ENCODE measurements at places on chromosomes 4 and X. TPM values are rescaled to one million over a fixed set of nuclear protein-coding genes. Genes with fewer than 3 reads are reported as not detected.

DNA sequence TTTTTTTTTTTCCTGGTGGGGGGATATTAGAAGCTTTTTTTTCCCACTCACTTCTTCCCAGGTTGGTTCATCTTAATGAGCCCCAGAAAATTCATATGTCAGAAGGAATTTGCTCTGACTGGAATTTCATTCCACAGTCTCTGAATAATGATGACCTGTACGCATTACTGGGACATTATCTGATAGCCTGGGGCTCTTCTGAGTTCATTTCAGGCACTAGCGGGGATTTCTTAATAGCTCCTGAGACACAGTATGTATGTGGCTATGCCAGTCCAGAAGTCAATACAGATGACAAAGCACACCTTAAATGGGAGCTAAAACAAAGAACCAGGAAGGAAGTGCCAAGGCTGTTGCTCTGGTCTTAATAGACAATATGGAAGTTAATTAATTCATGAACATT is 295.2 kb upstream of the IGFBP7 start:
- no peaks in the 10 kb centered on the region for H3K36me3 ChIP-seq
- H3K27me3 ChIP-seq: no peaks in the 10 kb centered on the region
- no peak overlapping the region for H3K4me3 ChIP-seq
- H3K4me1 ChIP-seq: no peaks in the 10 kb centered on the region
- no peak overlapping the region for H3K27ac ChIP-seq

GDPD2 gene
- 0.11 TPM for total RNA-seq

ADH1C gene
- not detected for total RNA-seq

CYTL1 gene
- total RNA-seq: not detected

GRCh38 chrX:132610536-132610935 is 121.7 kb upstream of the MBNL3 start:
- no peaks in the 10 kb centered on the region for H3K36me3 ChIP-seq
- H3K27ac ChIP-seq: no peak overlapping the region
- H3K27me3 ChIP-seq: no peaks in the 10 kb centered on the region
- no peak for DNase-seq
- no peak overlapping the region for H3K4me3 ChIP-seq

DNA sequence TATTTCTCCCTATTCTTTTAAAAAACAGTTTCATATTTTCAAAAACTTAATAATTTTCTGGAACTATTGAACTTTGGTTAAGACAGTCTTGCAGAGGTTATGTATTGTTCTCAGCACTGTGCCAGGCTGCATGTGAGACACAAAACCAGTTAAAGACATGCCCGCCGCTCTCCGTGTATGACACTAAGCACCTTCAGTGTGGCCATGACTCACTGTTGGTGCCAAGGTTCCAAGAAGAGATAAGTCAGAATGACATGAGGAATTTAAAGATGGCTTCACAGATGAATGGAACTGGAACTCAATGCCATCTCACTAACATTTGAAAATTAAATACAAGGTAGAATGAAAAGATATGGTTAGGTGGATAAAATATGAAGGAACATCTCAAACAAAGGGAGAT is 525.5 kb upstream of the ZFP42 start:
- H3K4me3 ChIP-seq: no peak overlapping the region
- H3K36me3 ChIP-seq: no peaks in the 10 kb centered on the region
- H3K4me1 ChIP-seq: no peaks in the 10 kb centered on the region
- H3K27me3 ChIP-seq: no peaks in the 10 kb centered on the region

GABRB1 gene
- total RNA-seq: not detected

GRCh38 chrX:1546691-1547251 is 9.8 kb upstream of the P2RY8 start:
- peaks cover 6% of the 10 kb centered on the region for H3K36me3 ChIP-seq
- no peaks in the 10 kb centered on the region for H3K27me3 ChIP-seq
- no peak overlapping the region for H3K27ac ChIP-seq
- H3K4me1 ChIP-seq: peaks cover 21% of the 10 kb centered on the region
- no peak overlapping the region for H3K4me3 ChIP-seq

DNA sequence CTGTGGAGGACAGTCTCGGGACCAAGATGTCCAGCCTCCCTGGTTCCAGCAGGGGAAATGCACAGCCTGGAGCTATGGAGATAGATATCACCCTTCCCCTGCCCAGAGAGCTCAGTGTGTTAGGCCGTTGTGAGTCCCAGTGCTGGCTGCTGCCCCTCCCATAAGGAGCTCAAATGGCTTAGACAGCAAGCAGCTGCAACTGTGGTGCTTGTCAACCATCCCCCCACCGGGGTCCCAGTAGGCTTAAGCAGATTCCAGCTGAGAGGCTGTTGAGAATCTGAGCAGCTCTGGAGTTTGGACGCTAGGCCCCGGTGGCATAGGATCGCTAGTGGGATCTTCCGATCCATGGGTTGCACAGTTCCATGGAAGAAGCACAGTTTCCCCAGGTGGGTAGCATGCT is 181.8 kb upstream of the POF1B start:
- no peaks in the 10 kb centered on the region for H3K36me3 ChIP-seq
- no peaks in the 10 kb centered on the region for H3K27me3 ChIP-seq
- H3K4me1 ChIP-seq: no peaks in the 10 kb centered on the region

DNA sequence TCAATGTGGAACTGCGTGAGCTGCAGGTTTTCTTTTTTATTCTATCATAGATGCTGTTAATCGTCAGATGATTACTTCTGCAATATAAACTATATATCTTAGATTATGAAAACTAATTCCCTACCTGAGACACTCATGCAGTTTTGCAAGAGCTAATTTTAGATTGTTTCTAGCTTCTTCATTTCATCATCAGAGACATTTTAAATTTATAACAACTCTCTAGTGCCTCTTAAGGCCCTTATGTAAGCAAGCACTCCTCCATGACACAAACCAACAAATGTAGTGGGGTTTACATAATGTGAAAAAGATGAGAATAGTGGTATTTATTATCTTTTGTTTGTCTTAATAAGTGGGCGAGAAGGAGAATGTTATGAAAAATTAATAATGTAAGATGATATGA is 170.2 kb upstream of the ETNPPL start:
- DNase-seq: no peak
- no peak overlapping the region for H3K27ac ChIP-seq
- no peaks in the 10 kb centered on the region for H3K27me3 ChIP-seq
- H3K4me1 ChIP-seq: no peaks in the 10 kb centered on the region
- H3K4me3 ChIP-seq: no peak overlapping the region

- peak; percentile 76 for DNase-seq
- H3K4me3 ChIP-seq: peak overlapping the region; percentile 84
- peak overlapping the region; percentile 94 for H3K27ac ChIP-seq
- peaks cover 59% of the 10 kb centered on the region for H3K4me1 ChIP-seq
- no peaks in the 10 kb centered on the region for H3K27me3 ChIP-seq
These were observed 1.5 kb downstream of the IRF2 start for GRCh38 chr4:184472614-184473498.
